ENCODE measurements at places on chromosomes 4 and X.

DNA sequence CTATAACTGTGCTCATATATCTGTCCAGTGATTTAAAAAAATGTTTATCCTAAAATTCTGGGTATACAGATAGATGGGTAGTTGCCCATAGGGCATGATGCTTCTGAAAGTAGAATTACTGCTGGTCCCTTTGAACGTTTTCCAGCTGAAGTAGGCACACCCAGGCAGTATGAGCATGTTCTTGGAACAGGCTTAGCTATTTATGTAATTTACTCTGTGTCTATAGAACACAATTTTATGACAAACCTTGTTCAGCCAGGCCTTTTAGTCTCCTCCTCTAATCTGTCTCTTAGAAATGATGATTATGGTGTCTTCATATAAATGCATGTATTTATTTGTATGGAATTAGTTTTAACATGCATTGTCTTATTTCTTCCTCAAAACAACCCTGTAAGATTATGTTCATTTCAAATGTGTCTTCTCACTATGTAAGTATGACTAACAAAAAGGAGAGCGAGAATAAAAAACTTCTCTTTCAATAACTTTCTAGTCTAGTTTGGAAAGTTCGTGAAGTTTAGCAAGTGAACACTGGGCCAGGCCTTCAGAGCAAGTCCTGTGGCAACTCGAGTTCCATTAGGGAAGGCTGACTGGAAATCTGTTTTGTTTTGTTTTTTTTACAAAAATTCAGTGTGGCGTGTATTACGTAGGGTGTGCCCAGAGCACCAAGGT is 142.0 kb downstream of the AFF1 start:
- no peak for DNase-seq

GRCh38 chr4:40357738-40358137 is 22.6 kb downstream of the CHRNA9 start:
- no peak for DNase-seq

- no peak for DNase-seq
Measured at GRCh38 chrX:118865231-118865630, 41.6 kb downstream of the ZCCHC12 start.

- no peak for DNase-seq
Measured at GRCh38 chr4:44100456-44100855, 348.2 kb downstream of the KCTD8 start.

- DNase-seq: no peak
Measured at GRCh38 chr4:147793569-147794313, 61.9 kb downstream of the ARHGAP10 start.

DNA sequence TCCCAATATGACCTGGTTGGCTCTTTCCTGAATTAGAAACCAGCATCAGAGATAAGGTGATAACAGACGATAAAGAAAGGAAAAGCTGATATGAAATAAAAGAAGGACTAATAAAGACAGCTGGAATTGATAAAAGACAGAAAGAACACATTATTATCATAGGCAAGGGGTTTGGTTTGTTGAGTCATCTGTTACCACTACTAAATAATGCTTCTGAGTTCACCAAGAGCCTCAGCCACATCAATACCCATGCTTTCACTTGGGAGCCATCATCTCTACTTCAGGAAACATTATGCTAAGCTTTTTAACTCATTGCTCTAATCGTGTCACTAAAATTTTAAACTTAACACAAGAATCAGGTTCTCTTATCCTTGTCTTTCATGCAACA is 27.6 kb downstream of the ANXA5 start:
- no peak for DNase-seq

DNA sequence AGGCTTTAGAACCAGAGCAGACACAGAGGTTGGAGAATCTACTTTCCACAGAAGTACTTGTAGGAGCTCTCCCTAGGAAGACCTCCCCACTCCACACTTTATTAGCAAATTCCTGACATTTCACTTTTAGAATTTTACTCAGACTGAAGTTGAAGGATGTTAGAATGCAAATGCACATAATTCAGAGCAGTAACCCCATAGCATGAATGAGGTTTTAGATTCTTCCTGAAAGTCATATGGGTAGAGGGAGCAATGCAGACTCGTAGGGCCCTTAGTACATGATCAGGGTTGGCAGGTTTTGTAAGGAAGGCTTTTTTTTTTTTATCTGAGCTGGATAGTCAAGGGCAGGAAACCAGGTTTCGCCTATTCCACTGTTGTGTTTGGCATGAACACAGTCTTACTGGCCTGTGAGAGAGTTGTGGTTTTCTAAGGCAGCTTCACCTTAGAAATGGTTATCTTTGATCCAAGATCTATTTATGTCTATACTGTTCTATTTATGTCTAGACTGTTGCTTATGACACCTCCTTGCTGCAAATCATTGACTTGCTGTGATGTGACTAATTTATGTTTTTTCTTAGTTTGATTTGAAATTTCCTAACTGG is 48.9 kb downstream of the SPATA18 start:
- no peak for DNase-seq

DNA sequence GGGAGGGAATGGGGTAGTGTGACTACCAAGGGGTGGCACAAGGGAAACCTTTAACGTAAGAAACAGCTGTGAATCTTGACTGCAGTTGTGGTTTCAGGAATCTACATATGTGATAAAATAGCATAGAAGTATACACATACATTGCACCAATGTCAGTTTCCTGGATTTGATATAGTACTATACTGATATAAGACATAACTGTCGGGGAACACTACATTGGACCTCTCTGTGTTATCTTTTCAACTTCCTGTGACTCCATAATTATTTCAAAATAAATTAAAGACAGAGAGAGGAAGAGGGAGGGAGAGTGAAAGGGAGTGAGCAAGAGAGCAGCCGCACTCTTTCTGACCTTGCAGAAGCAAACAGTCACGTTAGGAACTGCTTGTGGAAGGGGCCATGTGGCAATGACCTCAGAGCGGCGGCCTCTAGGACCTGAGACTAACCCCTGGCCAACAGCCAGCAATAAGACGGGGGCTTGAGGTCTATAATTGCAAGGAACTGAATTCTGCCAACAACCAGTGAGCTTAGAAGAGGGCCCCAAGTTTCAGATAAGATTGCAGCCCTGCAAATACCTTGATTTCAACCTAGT is 47.4 kb downstream of the NALF2 start:
- no peak for DNase-seq

DNA sequence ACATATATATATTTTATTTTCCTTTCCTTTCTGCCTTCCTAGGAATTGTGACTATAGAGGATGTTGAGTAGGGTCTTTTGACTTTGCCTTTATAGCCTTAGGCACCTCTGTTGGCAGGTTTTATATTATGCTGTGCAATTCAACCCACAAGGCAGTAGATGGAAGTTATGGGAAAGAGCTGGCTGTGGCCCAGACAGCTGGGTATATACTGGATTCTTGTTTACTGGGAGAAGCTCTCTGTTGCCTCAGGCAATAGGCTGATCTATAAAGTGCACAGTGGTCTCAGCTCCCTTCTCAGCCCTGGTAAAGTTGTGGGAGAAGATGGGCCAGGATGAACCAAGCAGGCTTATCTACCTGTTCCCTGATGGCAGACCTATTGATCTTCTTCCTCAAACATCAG is 342.0 kb downstream of the GBA3 start:
- DNase-seq: no peak

DNA sequence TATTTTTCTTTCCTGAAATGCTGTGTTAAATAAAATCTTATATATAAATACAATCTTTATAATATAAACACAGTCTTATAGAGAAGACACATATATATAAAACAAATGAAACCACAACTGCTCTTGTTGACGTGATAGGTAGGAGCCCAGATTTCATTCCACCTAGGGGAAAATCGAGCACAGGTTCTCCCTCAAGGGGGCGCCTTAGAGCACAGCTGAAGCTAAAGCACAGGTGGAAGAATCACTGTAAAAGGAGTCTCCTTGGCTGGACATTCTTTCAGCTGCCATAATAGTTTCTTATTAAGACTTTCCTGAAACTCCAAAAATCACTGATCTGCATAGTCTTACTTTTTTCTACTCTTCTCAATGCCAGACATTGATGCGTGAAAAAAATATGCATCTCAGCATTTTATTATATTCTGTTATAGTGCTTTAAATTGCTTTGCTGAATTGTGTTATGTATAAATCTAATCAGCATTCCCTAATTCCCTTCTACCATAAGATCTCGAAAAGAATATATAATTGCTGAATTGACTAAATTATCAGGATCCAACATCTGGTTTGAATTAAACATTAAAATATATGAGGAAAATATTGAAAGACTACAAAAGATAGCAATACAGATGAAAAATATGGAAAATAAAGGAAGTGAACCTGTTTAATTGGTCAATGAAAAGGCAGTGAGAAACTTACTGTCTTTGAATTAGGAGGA is 25.5 kb upstream of the RXFP1 start:
- no peak for DNase-seq

DNA sequence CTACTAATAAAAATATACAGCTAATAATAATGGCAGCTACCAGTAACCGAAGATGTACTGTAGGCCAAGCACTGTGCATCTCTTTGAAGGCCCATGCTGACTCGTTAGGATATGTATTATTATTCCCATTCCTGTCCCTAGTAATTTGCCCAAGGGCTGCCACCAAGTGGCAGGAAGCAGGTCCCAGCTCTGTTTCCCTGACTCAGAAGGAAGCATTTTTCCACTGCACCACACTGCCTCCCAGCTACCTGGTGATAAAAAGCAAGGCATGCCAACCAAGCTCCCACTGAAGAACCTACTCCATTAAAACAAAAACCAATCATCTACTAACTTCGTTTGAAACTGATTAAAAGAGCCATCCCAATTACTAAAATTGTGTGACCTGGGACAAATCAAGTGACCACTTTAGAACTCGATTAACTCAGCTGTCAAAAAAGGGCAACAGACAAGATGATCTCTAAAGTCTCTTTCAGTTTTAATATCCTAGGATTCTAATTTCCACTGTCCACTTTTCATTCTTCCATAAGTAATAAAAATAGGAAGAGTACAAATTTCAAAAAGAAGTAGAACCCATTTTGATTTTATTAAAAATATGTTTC is 24.3 kb upstream of the PGM2 start:
- DNase-seq: no peak

- no peak for DNase-seq
Measured at GRCh38 chr4:68906780-68907137, 44.8 kb downstream of the UGT2A3 start.

- no peak for DNase-seq
Measured at GRCh38 chr4:12902735-12903134, 581.4 kb downstream of the RAB28 start.

DNA sequence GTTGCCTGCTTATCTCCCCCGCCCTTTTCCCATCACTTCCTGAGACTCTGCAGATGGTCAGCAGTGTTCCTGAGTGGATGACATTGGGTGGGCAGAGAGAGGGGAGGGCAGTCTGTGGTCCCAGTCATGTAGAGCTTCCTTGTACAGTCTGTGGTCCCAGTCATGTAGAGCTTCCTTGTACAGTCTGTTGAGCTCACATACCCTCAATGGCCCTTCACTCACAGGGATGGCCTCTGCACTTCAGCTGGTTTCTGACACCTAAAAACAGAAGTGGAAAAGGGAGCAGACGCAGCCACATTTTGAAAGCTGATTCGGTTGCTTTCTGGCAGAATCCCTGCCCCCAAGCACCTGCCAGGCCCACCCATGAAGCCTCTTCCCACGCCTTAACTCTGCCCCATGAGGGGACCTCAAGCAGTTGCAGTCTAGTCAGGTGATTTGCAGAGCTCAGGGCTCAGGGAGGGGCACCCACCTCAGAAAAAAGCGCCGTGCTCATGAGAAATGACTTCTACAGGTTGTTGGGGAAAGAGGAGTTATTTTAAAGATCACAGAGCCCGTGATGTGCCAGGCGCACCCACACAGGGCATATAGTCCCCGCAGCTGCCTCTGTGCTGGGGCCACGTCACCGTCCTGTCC is 3.6 kb upstream of the TMEM271 start:
- no peak for DNase-seq

DNA sequence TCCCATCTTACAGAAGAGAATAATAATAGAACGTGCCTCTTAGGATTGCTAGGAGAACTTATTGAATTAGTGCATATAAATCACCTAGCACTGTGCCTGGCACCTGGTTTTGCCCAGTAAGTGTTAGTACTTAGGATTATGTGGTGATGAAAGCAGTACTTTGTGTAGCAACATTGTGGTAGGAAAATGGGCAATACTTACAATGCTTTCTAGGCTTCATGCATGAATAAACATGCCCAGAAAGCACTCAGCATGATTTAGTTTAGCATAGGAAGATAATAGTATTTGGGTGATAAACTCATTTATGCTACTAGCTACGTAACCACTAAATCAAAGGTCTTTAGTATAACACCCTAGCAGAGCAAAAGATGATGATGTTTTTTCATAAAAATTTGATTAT is 105.6 kb downstream of the NEUROG2 start:
- no peak for DNase-seq

- DNase-seq: no peak
Measured at GRCh38 chrX:124726881-124727280, 380.5 kb downstream of the SH2D1A start.

DNA sequence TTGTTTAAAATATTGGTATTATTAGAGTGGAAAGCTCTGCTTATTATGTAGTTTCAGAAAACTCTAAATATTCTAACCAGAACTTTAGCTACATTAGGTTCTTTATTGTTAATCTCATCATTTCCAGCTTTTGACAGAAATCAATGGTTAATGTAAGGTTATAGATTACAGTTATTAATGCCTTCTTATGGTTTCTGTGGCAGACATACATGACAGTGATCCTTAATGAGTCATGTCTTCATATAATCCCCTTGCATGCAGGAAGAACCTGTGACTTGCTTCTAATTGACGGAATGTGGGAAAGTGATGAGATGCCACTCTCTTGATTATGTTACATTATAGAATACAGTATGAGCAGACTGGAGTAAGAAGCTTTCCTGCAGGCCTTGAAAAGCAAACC is 23.5 kb downstream of the KLHL8 start:
- DNase-seq: no peak

DNA sequence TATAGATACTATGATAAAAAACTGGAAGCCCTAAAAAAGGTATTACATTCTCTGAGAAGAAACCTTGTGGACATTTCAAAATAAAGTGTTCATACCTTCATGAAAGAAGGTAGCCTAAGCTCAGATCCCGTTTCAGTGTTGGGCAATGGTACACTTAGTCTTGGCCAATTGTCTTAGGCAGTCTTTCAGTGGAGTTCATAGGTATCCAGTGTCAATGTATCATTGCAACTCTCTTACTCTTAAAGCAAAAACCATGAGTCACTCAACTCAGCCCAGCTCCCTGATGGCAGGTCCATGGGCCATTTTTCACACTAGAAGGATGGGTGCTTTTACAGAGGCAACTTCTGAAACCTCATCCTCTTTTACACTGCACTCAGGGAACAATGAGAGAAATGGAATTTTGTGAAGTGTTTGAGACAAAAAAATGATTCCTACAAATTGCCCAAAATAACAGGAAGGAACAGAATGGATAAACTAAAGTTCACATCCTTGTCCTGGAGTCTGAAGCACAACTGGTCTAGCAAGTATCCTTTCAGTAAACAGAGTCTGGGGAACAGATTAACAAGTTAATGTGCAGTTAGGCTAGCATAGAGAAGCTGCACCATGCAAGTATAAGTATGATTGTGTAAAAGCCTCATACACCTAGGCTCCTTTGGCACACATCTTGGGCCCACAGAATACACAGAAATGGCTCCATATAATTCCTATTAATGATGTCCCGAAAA is 7.0 kb upstream of the ZNF827 start:
- no peak for DNase-seq

- DNase-seq: no peak
Measured at GRCh38 chr4:94757192-94758140, at the start of gene BMPR1B. BMPR1B (plus strand) TSS chr4:94757955; CDS start chr4:95104425, 346,470 bp downstream.

Measured in activated naive CD8-positive, alpha-beta T cell treated with anti-CD3 and anti-CD28 coated beads, Interleukin-2, amount 50 U/mL, for 16 hours (primary cell).